Activated CD8-positive, alpha-beta T cell treated with anti-CD3 and anti-CD28 coated beads for 36 hours (primary cell): ENCODE measurements at places on chromosomes 2 and 18.
A peak's percentile ranks its signal among the peaks of the same experiment; 100 is the strongest.

DNA sequence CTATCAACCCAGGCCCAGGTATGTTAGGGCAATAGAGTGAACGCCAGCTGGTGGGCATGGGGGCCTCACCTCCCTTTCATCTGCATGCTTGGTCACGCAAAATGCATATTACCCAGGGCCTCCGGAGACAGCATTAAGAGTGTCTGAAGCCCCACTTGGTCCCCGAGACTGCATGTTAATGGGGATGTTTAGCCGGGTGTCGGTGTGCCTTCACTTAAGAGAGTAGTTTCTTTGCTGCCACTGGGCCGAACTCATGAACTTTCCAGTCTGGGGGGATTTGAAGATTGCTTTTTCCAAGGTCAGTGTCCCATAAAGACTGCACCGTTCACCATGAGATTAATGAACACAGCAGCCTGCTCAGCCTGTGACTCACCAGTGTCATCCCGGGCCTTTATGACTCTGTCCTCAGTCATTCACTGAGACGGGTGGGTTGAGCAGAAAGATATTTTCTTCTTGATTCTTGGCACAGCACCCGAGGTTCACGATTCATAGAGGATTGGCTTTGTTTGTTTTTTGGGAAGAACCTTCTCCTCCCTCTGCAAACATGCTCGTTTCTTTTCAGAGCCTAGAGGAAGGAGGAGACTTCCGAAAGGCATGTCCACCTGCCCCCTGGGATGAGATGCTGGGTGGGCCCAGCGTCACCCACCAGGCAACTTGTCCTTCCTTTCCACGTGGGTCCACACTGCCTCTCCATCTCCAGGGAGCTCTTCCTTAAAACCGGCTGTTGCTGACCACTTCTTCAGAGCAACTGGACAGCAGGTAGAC lies 199.1 kb downstream of the GLI2 start:
- no peak for DNase-seq

GRCh38 chr18:48027401-48027963 lies 97.0 kb upstream of the SMAD2 start:
- no peak for DNase-seq

DNA sequence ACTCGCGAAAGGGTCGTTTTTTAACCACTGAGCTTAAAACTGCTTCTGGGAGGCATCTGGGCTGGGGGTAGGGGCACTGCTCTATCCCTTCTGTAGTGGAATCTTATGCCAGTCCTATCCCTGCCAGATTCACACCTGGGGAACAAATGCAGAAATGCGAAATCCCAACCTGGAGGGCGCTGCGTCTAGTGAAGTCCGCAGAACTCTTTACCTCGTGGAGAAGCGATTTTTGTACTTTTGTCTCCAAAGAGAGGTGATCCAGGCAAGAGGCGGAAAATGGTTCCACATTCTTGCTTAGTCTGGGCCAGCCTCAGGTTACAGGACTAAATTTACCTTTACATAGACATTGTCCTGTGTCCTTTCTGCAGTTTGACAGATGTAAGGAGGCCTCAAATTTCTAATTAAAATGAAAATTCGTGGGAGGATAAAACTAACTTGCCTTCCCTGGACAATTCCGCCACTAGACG lies 10.4 kb downstream of the TBR1 start:
- no peak for DNase-seq

- DNase-seq = no peak
These were observed 266.9 kb upstream of the EPAS1 start for GRCh38 chr2:46030330-46030729.

- no peak for DNase-seq
These were observed 13.6 kb upstream of the C2orf42 start for GRCh38 chr2:70204452-70204851.

- DNase-seq = peak; percentile 59
These were observed 90.3 kb downstream of the OLA1 start for GRCh38 chr2:174158003-174158402.
